NCI-H748 treated with DMSO at 0.1 percent for 48 hours (cell line): ENCODE measurements at places on chromosomes 1 and 21.

DNA sequence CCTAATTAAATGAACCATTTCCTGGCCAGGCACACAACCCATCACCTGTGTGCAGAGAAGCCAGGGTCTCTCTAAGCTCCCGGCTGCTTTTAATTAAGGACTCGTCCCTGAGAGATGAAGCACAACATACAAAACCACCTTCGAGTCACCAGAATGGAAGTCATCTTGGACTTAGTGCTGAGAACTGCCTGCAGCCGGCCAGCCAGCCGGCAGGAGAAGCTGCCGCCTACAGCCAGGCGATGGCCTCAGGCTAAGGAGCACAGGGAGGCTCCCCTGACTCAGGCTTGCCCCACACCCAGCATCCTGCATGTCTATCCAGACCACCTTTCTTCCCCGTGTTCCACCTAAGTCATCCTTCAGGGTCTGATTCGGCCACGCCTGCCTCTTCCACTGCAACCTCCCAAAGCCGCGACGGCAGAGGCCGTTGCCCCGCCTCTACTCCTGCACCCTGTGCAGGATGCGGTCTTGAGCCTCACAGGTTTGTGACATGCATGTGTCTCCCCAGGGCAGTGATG, 83.6 kb downstream of the SLC66A1 start:
- no peak for DNase-seq

DNA sequence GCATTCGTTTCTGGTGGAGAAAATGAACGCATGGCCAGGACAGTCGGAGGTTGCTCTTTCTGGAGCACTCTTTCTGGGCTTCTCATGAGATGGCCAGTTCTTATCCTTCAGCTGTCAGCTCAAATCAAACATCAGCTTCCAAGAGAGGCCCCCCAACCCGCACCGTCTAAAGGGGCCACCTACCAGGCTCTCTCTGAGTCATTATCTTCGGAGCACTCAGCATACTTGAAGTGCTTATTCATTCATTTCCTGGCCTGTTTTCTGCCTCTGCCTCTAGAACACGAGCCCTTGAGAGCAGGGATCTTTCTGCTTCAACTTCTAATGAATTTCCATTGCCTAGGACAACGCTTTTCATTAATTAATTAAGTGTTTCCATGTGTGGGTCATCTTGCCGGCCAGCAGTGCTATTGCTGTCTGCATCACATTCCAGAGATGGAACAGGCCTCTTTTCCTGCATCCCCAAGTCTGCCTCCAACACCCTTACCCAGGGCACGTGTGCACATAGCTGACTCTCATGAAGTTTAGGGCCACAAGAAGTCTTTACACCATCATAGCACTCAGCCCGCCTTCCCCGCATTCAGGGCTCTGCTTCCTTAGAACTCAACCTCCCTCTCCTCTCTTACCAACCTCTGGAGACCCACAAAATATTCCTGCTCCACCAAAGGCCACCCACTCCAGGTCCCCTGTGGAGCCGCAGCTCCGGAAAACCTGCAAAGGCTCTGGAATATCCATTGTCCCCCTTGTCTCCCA, 52.1 kb upstream of the LAPTM5 start:
- DNase-seq: no peak

GRCh38 chr1:65703853-65704252, 88.8 kb upstream of the PDE4B start:
- no peak for DNase-seq

GRCh38 chr1:119632103-119632490, 16.0 kb downstream of the ZNF697 start:
- DNase-seq: no peak

DNA sequence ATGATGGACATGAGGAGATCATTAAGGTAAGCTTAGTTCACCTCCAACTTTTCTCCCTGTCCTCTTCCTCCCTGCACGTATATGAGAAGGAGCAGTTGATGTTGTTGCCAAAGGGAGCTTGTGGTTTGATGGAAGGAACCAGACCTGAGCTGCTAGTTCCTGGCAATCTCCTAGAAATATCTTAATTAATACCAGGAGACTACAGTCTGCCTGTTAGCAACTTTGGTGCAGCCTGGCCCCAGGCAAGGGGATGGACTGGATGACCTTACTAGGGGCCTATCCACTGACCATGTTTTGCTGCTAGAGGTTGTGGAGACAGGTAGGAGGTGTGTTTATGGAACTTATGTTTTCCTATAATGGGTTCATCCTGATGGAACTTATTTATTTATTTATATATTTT, 22.6 kb downstream of the TUFT1 start:
- DNase-seq: no peak

GRCh38 chr21:34715518-34715917, 46.7 kb downstream of the CLIC6 start:
- no peak for DNase-seq

- DNase-seq: no peak
Measured at GRCh38 chr1:215543191-215543606, 23.9 kb upstream of the KCTD3 start.

GRCh38 chr1:220182111-220182510, 88.2 kb downstream of the IARS2 start:
- no peak for DNase-seq

GRCh38 chr1:96473791-96474434, 247.7 kb upstream of the PTBP2 start:
- no peak for DNase-seq

DNA sequence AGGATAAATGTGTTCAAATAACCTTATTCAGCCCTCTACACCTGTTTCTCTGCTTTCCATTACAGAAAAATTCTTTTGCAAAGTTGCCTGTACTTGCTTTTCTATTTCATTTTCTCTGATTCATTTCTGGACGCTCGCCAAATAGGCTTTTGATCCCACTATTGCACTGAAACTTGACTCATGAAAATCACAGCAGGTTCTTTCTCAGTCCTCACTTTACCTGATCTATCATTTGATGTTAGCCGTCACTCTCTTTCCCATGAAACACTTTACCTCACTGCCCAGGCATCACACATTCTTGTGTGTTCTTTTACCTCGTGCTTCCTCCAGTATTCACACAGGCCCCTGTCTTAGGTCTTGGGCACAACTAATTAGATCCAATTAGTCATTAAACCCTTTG, 26.2 kb downstream of the HSPA13 start:
- DNase-seq: no peak

GRCh38 chr1:2499986-2500596, 24.0 kb downstream of the PLCH2 start:
- DNase-seq: no peak

DNA sequence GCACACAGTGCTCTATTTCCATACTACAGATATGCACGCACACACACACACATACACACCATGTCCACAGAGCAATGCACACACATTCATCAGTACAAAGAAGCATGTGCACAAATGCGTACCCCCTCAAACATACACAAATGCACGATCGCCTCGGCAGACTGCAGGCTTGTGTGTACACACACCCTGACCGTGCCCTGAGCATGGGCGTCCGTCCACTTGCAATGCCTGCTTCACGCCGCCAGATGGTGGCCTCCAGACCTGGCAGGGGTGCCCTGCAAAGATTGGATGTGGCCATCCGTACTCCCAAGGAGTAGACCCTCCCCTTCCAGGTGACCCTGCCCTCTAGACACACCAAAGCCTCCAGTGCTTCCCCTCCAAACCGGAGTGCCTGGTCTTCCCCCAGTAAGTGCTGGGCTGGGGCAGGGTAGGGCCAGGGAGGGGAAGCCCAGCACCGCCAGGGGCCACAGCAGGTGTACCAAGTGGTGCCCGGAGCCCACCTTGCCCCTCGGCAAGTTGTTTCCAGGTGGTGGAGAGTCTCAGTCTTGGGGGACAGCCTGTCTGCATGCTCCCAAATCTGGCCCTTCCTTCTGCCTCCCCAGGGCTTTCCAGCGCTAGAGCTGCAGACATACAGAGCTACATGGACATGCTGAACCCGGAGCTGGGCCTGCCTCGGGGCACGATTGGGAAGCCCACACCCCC, 20.6 kb downstream of the ESPN start:
- DNase-seq: no peak
